ENCODE measurements at places on chromosomes 1 and 21. TPM values are rescaled to one million over a fixed set of nuclear protein-coding genes. Genes with fewer than 3 reads are reported as not detected.

SPRR3 gene
- not detected for total RNA-seq

SPRR2G gene
- total RNA-seq = not detected

CNIH3 gene
- total RNA-seq = 26.6 TPM

LAMC2 gene
- total RNA-seq = 0.74 TPM

SYDE2 gene
- total RNA-seq = 8.4 TPM

CD52 gene
- not detected for total RNA-seq

AMPD1 gene
- not detected for total RNA-seq

PGLYRP4 gene
- not detected for total RNA-seq

GPR37L1 gene
- 1.2 TPM for total RNA-seq

SPRR2F gene
- not detected for total RNA-seq

OR2AK2 gene
- total RNA-seq = not detected

ZNF683 gene
- total RNA-seq = not detected

SORT1 gene
- 46.7 TPM for total RNA-seq

MAN1A2 gene
- 88.3 TPM for total RNA-seq

TSPEAR gene
- not detected for total RNA-seq

LAMTOR5 gene
- 20.4 TPM for total RNA-seq

ZMYM4 gene
- total RNA-seq = 73.0 TPM

POU2F1 gene
- total RNA-seq = 26.3 TPM

ZFYVE9 gene
- total RNA-seq = 83.3 TPM

ATF6 gene
- total RNA-seq = 23.4 TPM

NKAIN1 gene
- 27.0 TPM for total RNA-seq

NTPCR gene
- total RNA-seq = 9.3 TPM

COL6A2 gene
- total RNA-seq = 25.8 TPM

NBPF6 gene
- total RNA-seq = not detected

NUP210L gene
- total RNA-seq = under 0.01 TPM

TESK2 gene
- 0.74 TPM for total RNA-seq

ACKR1 gene
- 2.5 TPM for total RNA-seq

S100A7 gene
- not detected for total RNA-seq

RNF223 gene
- not detected for total RNA-seq

MROH9 gene
- not detected for total RNA-seq

PTPN7 gene
- total RNA-seq = 0.25 TPM

CLCNKA gene
- not detected for total RNA-seq

SELE gene
- total RNA-seq = 0.74 TPM

DAB1 gene
- 42.3 TPM for total RNA-seq

PCAT6 gene
- total RNA-seq = not detected

SLC22A15 gene
- total RNA-seq = 8.9 TPM

FCN3 gene
- 0.25 TPM for total RNA-seq

PLA2G2D gene
- total RNA-seq = not detected

RAB25 gene
- total RNA-seq = not detected

PGBD5 gene
- total RNA-seq = 20.7 TPM

TMIGD3 gene
- total RNA-seq = 0.74 TPM

ZNF593OS gene
- not detected for total RNA-seq

CSF1 gene
- 1.7 TPM for total RNA-seq

HES3 gene
- not detected for total RNA-seq

NHLH2 gene
- 0.74 TPM for total RNA-seq

SMCP gene
- total RNA-seq = not detected

LCE2A gene
- total RNA-seq = not detected

LCE3D gene
- not detected for total RNA-seq

C1orf87 gene
- under 0.01 TPM for total RNA-seq

CLCNKB gene
- total RNA-seq = under 0.01 TPM

TAL1 gene
- total RNA-seq = 2.7 TPM

C1orf50 gene
- total RNA-seq = 11.1 TPM

LIPI gene
- total RNA-seq = not detected
